ENCODE measurements at places on chromosomes 11 and 22. TPM values are rescaled to one million over a fixed set of nuclear protein-coding genes. Genes with fewer than 3 reads are reported as not detected.

GRCh38 chr11:61899146-61899841 lies 7.9 kb upstream of the FADS3 start:
- DNase-seq: peak; percentile 99

DNA sequence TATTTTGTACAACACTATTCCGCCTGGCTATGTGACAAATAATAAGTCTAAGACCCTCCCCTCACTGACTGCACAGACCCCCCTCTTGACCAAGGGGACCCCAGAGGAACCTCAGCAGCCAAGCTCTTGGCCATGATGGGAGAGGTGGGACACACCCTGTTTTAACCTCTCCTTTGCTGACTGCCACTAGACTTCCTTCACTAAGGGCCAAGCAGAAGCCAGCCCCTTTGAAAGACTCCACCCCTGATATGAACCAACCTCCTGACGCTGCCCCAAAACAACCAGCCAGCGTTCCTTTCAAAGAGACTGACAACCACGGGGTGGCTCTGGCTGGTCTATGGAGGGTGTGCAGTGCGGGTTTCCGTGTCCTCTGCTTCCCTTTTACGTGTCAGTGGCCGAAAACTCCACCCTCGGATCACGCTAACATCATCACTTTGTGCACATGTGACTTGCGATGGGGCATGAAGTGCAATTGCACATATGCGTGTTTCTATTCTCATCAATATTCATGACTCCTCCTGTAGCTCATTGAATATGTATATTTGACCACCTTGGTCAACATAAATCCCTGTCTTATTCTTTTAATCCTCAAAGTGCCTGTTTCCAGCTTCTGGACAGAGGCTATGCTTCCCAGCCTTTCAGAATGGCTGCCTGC lies 643.9 kb downstream of the TBC1D22A start:
- no peak for DNase-seq

- DNase-seq: no peak
Observed at GRCh38 chr11:97685695-97686094, 1295.9 kb downstream of the JRKL start.

DNA sequence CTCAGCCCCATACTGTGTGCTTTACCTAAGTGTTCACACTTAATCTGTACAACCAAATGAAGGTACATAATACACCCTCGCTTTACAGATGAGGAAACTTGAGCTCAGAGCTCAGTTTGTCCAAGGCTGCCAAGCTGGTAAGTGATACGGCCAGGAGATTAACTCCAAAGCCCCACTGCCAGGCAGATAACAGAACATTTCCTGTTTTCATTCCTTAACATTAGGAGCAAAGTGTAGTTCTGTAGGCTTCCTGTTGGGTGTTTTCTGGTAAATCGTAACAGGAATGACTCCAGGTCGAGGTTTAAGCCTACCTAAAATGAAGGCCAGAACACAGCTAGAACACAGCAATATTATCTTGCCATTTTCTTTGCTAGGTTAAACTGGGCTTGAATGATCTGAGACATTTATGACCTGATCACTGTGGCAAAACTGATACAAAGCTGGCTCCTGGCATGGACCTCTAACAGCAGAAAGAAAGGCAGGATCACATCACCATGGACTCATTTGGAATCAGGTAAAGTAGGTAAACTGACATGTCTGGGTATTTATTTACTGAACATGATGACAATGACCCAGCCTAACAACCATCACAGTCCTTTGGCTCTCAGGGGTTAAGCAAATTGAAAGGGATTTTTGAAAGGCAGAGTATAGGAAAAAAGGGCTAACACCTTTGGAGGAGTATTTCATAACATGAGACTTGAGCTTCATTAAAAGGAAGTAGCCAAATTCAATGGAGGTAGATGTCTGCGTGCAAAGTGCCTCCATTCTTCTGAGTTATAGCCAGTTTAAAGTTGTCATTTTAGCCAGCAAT lies 3.9 kb upstream of the NUP50 start:
- no peak for DNase-seq

DNA sequence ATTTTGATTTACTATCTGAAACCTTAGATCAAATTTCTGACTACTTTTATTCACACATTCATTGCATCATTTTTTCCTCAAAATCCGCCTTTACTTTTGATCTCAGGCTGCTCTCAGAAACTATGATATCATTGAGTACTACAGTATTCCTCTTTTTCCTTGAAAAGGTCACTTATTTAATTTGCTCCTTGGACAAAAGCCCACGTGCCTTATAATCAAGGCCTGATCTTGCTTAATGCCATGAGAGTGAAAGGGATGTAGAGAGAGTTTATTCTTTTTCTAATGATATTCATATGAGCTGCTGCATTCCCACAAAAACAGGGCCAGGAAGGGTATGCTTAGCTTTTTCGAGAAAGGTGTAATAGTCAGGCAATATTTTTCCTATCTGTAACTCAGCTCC lies 327.0 kb downstream of the ETS1 start:
- no peak for DNase-seq

GRCh38 chr11:113831314-113831713 lies 44.1 kb downstream of the USP28 start:
- DNase-seq: no peak

MS4A4A gene
- total RNA-seq: 10.2 TPM

- DNase-seq: no peak
Observed at GRCh38 chr11:490186-490929, 16.7 kb downstream of the RNH1 start.

- no peak for DNase-seq
Observed at GRCh38 chr11:112247201-112247600, 13.5 kb downstream of the PLET1 start.

DNA sequence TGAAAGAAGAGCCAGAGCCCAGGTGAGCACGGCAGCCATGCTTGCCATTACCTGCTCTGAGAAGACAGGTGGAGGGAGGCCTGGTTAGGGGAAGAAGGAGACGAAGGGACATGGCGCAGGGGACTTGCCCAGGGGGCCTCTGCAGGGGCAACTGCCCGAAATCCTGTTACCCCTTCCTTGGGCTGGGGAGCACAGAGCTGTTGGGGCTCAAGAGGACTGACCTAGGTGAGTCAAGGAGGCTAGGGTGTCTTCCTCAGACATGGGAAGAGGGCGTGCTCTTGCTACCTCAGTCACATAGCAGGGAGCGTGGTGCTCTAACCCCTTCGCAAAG lies at the start of gene APOA5:
Gene APOA5 (minus strand): TSS at position 67 of the 331 bp plus-strand sequence. CDS start 19 bp downstream, at position 48.
- DNase-seq: peak; percentile 19

CPT1B gene
- 22.1 TPM for total RNA-seq

NRGN gene
- total RNA-seq: 77.6 TPM

DNA sequence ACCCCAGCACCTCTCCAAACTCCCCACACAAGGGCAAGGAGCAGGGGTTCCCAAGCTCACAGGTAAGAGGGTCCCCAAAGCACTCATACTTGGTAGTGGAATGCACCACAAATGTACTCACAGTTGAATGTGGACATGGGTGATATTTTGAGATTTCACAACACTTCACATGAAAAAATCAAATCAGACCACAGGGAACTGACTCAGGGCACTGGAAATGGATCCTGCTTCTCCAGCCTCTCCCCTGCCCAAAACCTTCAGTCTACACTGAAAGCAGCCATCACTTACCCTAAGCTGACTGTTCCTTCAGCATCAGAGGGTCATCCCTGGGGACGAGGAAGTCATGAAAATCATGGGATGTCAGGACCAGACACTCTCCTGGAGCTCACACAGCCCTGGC lies 40.2 kb downstream of the SCGB1A1 start:
- no peak for DNase-seq

LDHAL6A gene
- not detected for total RNA-seq

GRCh38 chr11:35243774-35244173 lies 104.8 kb downstream of the CD44 start:
- no peak for DNase-seq

DNA sequence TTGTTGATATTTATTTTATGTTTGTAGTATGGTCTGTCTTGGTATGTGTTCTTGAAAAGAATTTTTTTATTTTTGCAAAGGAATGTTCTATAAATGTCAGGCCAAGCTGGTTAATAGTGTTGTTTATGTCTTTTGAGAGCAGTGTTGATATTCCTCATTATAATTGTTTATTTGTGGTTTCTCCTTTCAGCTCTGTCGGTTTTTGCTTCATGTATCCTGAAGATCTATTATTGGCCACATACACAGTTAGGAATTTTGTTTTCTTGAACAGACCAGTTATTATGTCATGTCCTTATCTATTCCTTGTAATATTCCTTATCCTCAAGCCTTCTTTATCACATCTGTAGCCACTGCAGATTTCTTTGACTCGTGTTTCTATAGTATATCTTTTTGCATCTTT lies 56.5 kb downstream of the PDHX start:
- no peak for DNase-seq

DEUP1 gene
- not detected for total RNA-seq

- DNase-seq: no peak
Observed at GRCh38 chr11:11607772-11608171, 14.0 kb downstream of the GALNT18 start.

NCF4 gene
- total RNA-seq: 72.5 TPM

- no peak for DNase-seq
Observed at GRCh38 chr11:123616505-123617198, 37.8 kb downstream of the SCN3B start.

- no peak for DNase-seq
Observed at GRCh38 chr22:36471341-36471821, 10.1 kb downstream of the TXN2 start.

GRCh38 chr11:98564233-98564632 lies 456.5 kb upstream of the CNTN5 start:
- DNase-seq: no peak

SPON1 gene
- 18.7 TPM for total RNA-seq

GRCh38 chr11:31109446-31109845 lies 260.1 kb downstream of the DCDC1 start:
- no peak for DNase-seq
